ENCODE measurements at places on chromosomes 2 and 18.

DNA sequence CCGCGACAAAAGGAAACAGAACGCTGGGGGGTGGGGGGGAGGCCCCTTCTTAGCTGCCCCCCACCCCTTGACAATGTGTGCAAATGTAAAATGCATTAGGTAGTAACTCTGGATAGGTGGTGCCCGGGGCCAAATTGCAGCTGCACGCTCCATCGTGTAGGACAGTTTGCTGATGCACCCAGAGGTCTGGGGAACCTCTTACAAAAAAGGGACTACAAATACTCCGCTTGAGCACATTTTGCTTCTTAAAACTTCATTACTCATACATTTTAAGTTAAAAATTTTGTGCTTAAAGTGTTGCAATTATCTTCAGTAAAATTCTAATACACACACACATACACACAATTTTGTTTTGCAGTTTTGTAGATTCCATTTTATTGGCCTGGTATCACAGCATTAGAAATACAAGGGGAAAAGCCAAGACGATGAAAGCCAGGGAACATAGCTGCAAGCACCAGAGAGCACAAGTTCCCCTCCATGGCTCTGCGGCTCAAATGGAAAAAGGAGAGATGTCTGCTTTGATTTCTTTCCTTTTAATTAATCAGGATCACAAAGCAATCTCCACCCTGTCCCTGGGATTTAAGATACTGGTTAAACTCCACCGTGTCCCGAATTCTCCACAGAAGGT, 582.1 kb downstream of the ZEB2 start:
- no peak for DNase-seq

- DNase-seq = no peak
These were observed 5.4 kb downstream of the METTL21A start for GRCh38 chr2:207619764-207620203.

GRCh38 chr18:48601343-48601742, 62.5 kb downstream of the CTIF start:
- DNase-seq = no peak

- DNase-seq = no peak
These were observed 180.2 kb downstream of the SOCS6 start for GRCh38 chr18:70468861-70469547.

DNA sequence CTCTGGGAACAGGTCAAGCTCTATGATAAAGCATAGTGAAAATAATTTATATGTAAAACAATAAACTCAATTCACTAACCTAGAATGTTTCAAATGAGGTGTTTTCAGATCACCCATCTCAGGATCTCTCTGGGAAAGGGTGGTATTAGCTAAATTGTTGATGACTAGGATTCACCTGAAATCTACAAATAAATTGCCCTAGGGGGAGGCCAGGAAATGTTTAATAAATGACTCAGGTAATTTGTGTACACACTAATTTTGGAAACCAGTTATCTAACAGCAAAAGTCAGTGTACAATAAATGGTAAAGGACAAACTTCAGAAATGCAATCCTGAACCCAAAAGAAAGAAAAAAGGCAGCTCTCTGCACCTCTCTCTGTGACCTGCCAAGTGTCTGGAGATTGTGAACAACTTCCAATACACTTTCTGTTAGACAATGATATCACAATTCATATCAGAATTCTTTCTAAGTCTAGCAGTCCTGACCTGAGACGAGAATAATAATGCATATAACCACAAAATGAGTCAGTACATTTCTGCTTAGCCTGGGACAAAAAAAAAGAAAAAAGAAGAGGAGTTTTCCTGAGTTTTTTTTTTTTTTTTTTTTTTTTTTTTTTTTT, 760.0 kb downstream of the EPHA4 start:
- DNase-seq = no peak

DNA sequence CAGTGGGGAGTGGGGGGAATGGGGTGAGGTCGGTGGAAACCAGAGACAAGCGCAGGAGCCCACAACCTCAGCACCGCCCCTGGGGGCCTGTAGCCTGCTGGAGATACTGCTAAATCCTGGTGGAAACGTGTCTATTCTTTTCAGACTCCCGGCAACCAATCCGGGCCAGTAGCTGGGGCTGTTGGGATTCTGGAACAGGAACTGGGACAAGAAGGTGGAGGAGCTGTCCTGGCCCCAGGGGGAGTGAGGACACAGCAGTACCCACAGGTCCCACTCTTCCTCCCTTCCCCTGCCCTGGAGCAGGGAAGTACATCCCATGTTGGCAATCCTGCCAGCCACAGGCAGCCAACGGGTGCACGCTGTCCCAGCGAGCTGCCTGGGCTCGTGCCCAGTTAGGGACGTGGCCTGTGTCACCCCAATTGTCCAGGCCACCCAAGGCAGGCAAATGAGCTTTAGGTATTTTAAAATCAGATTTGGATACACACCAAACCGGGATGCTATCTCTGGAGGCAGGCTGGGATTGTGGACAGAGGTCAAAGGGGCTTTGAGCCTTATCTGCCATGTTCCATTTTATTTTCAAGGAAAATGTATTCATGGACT, 51.8 kb downstream of the HS1BP3 start:
- no peak for DNase-seq

GRCh38 chr18:75204269-75204731, 4.6 kb downstream of the PTGR3 start:
- DNase-seq = no peak

GRCh38 chr2:23824777-23825212, 102.1 kb downstream of the ATAD2B start:
- DNase-seq = no peak

DNA sequence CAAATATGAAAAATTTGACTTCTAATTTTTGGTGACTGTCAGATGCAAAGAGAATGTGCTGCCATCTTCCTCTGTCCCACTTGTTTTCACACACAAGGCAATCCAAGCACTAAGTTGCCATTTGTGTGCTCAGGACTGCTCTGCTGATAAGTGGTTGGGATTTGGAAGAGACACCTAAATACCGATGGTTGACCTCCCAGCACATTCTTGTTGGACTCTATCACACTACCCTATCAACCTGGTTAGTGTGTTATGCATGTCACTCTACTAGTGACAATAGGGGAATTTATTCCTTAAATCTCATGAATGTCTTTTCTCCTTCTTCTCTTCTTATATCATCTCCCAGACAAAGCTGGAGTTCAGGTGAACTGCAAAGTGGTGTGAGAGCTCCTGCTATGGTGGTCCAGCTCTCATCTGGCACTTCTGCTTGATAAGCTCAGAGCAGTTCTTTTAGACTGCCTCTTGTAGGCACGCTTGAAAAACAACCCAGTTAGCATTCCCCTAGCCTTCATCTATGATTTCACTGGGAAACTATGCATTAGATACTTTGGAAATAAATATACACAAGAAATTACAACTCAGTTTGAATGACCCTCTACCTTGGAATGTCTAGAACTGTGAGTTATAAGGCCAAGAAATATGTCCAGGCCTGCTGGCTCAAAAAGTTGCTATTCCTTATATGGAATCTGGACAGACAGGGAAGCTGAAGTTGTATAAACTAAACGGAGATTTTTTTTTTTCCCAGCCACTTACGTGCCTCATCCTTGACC, 404.8 kb downstream of the MEIS1 start:
- DNase-seq = no peak

GRCh38 chr2:188978291-188979081, 4.3 kb downstream of the COL3A1 start:
- DNase-seq = no peak

GRCh38 chr2:140658760-140659692, 1471.8 kb downstream of the LRP1B start:
- DNase-seq = no peak

DNA sequence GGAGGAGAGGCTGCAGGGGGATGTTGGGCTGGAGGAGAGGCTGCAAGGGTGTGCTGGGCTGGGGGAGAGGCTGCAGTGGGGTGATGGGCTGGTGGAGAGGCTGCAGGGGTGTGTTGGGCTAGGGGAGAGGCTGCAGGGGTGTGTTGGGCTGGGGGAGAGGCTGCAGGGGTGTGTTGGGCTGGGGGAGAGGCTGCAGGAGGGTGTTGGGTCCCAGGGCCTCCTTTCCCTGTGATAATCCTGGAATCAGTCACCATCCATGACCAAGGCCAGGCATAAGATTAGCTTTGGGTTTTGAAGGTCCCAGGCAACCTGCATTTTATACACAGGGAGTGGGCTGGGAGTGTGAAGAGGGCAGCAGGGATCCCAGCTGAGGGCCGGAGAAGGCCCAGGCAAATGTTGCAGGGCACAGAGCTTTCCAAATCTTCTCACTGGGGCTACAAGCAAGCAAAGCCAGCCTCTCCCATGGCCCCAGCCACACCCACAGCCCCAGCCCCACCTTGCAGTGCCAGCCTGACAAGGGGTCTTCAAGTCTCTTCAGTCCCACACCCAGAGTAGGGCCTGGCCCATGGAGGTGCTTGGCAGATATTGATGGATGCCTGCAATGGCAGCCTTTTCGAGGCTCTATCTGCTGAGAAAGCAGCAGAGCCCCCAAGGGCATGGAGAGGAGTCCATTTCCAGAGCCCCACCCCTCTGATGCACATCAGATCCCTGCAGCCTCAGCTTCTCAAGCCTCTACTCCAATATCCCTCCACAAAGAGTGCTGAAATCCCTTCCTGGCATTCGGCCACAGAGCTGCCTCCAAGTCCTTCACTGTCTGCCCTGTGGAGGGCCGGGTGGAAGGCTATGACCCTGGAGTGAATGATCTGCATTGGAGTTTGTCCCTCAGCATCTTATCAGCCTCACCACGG, 50.3 kb upstream of the GLI2 start:
- no peak for DNase-seq

- DNase-seq = no peak
These were observed 21.6 kb downstream of the HAT1 start for GRCh38 chr2:171943869-171944268.

DNA sequence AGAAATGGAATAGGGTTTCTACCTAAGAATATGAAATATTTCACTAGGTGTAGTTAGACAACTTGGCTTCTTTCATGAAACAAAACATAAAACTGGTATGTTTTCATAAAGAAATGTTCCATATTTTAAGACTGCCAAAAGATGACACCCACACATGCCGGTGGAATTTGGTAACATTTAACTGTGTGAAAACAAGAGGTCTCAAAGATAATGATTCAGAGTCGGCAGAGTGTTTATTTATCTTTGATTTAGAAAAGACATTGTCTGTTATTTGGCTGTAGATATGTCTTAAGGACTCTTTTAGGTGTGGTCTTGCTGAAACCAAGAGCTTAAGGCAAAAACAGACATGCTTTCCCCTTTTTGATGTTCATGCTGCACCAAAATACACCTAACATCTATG, 63.5 kb upstream of the FN1 start:
- no peak for DNase-seq

GRCh38 chr2:55159037-55159651, 72.9 kb downstream of the CLHC1 start:
- no peak for DNase-seq

DNA sequence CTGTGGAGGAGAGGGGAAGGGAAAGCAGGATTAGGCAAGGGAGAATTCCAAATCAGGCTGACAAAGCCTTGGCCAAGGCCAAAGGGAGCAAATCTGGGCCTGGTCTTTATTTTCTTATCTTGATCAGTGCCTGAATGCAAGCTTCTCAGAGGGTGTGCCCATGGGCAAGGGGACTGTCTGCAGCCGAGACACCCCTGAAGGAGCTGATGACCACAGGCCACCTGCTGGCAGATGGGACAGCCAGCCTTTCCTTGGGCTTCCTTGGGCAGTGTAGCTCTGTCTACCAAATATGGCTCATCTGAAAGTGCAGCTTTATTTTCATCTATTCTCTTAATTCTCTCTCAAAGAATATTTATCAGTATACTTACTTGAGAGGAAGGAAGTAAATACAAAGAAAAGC, 117.0 kb downstream of the PKP4 start:
- DNase-seq = no peak

DNA sequence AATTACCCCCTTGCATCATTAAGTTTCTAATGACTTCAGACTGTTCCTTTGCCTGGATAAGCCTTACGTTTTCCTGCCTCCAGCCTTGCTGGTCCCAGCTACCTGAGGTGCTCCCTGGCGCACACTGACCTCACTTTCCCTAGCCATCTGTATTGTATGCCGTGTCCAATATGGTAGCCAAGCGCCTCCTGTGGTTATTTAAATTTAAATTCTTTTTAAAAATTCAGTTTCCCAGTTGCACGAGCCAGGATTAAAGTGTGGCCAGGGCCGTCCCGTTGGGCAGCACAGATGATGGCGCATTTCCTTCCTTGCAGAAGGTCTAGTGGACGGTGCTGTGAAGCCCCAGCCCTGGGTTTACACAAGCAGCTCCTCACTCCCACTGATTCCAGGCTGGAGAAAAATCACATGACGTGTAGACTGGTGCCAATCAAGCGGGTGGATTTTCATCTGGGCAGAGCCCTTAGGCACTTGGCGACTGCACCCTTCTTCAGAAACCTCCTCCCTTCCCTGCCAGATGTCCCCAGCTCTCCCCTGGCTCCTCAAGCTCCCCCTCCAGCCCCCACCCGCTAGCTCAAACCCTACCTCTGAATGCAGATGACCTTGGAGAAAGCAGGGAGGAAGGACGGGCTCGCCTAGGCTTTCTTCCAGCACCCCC, 33.9 kb downstream of the ACKR3 start:
- DNase-seq = no peak

GRCh38 chr18:25843791-25844190, 246.6 kb downstream of the SS18 start:
- no peak for DNase-seq

DNA sequence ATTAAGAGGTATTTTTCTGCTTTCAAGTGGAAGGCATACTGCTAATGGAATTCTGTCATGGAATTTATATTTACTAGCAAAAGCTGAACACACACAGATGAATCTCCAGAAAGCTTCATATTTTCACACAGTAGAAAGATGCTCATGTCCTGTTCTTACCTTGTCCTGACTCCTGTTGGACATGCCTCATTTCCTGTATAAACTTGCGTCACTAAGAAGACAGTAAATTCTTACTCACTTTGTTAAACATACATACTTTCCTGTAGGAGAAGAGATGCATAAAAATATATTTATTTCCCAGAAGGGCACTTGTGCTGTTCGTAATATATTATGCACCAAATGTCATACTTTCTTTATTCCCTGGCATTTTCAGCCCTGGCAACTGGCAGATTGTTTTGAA, 238.3 kb upstream of the RASGRP3 start:
- DNase-seq = no peak

GRCh38 chr18:77133835-77134496, 1.4 kb upstream of the MBP start:
- DNase-seq = no peak

DNA sequence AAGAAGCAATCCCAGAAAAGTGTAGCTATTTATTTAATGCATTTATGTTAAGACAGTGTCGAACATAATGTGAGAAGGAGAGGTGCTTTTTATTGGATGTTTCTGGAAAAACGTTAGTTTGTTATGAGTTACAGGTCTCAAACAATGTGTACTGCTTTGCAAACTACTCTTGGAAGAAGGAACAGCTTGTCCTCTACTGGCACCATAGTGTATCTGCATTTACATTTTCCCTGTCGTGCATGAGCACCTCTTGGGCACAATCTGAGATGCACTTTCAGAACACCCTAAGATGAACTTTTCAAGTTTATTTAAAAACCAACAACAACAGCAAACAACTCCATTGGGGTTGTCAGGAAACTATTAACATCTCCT, 22.8 kb downstream of the CCNYL1 start:
- DNase-seq = no peak

DNA sequence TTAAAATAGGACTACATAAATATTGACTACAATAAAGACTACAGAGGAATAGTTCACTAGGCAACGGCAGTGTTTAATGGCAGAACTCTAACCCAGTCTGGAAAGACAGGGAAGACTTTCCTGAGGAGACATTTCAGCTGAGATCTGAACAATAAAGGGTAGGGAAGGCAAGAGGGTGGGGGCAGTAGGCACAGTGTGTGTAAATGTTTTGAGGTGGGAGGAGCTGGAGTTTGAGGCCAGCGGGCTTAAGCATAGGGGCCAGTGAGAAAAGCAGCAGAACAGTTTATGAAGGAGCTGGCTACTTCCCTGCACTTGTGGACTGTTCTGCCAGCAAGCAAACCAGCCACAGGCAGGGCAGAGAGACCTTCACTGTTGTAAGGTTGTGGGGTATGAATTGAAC, 76.6 kb upstream of the UGP2 start:
- DNase-seq = no peak

Data from esophagus squamous epithelium (tissue), 5 donors.